ENCODE measurements at places on chromosomes 13 and 19.
A peak's percentile ranks its signal among the peaks of the same experiment; 100 is the strongest.

GRCh38 chr13:34030782-34031181, 212.8 kb downstream of the RFC3 start:
- no peak for DNase-seq

DNA sequence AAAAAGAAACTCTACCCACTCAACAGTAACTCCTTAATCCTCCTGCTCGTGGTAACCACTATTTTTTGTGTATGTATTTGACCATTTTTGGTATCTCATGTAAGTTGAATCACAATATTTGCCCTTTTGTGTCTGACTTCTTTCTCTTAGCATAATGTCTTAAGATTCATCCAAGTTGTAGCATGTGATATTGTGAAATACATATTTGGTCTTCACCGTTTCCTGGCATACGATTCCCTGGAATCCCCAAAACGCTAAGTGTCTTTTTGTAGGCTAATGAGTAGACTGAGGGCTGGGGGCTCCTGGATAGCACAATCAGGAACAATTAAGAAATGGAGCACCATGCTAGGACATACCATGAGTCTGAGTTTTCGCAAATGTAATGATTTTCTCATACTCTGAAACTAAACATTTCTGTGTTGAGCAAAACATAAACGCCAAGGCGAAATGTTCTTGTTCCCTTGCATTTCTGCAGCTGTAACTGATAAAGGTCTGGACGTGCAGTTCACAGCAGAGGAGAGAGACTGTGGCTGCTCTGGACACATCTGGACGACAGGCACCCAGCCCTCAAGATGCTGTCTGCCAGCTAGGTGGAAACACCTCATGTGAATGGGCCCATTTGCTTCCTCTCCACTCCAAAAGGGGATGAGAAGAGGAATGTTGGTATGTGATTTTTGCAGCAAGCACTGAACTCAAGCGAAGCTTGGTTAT, 38.4 kb downstream of the BRD4 start:
- no peak for DNase-seq

DNA sequence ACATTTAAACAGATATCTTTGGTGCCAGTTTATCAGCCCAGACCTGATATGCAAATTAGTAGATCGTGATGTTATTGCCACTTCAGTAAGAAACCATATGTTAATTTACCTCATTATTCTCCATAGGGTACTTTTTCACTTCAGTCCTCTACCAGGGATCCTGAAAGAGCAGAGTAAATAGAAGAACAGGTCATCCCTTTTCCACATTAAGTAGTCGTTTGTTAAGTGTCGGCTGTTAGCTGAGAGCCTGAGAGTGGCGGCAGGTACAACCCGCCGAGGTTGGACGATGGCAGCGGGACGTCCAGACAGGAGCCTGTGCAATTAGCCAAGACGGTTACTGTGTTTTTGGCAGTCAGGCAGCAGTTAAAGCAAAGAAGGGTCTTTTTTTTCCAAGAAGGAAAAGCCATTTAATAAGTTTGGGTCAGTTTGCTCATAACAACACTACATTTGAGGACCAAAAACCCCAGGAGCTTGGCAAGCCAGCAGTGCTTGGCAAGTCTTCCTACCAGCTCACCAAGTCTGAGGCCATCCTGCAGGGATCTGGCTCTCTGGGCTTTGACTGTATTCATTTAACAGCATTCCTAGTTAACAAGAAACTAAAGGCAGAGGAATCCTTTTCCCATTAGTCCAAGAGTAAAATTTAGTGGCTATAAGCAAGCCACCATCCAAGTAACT, 231.8 kb downstream of the SHISA2 start:
- no peak for DNase-seq

GRCh38 chr13:36310417-36311108, 12.9 kb upstream of the CCDC169 start:
- DNase-seq = no peak

- no peak for DNase-seq
These were observed 6.6 kb upstream of the DACH1 start for GRCh38 chr13:71873418-71874247.

GRCh38 chr19:12993562-12993961, 1.7 kb upstream of the NFIX start:
- no peak for DNase-seq

GRCh38 chr13:34344816-34345215, 526.9 kb downstream of the RFC3 start:
- no peak for DNase-seq

GRCh38 chr13:51325837-51326236, 13.7 kb upstream of the SERPINE3 start:
- no peak for DNase-seq

DNA sequence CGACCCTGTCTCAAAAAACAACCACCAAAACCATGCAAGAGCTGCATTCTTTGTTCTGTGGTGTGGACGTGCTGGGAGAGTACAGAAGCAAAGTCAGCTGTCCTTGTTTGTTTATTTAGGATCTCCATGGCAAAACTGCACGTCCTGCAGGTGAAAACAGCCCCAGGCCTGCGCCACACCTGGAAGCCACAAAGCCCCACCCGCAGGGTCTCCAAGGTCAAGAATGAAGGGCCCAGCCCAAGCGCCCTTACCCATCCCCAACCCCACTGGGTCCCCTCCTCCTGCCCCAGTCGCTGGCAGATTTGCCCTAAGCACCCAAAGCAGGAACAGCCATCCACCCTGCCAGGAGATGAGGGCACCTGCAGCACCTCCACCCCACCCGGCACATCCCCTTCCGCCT, 10.5 kb downstream of the MBD3 start:
- no peak for DNase-seq

- DNase-seq = no peak
These were observed 1.3 kb upstream of the LRCH1 start for GRCh38 chr13:46551410-46552302.

- no peak for DNase-seq
These were observed 3.4 kb upstream of the USE1 start for GRCh38 chr19:17211547-17212446.

DNA sequence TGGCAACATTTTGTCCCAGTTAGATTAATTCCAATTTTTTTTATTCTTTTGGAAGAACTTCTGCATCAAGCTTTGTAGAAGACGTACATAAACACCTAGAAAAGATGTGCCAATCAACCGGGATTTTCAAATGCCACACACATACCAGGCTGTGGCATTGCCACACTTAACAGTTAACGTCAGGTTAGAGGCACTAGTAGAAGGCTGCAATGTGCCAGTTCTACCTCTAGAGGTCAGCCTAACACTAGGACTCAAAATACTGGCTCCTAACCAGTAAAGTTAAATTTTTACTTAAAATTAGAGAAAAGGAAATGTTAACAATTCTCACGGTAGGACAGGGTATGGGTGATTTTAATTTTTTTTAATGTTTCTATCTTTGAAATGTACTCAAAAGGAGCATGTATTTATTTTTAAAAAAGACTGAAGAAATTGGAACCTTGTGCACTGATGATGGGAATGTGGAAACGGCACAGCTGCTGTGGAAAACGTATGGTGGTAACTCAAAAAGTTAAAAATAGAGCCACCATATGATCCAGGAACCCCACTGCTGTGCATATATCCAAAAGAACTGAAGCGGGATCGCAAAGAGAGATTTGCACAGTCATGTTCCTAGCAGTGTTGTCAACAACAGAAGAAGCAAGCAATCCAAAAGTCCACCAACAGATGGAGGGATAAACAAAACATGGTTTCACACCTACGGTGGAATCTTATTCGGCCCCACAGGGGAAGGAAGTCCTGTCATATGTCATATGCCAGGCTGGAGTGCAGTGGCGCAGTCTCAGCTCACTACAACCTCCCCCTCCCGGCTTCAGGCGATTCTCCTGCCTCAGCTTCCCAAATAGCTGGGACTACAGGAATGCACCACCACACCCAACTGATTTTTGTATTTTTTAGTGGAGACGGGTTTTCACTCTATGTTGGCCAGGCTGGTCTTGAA, 30.3 kb downstream of the CRYL1 start:
- DNase-seq = peak; percentile 15

DNA sequence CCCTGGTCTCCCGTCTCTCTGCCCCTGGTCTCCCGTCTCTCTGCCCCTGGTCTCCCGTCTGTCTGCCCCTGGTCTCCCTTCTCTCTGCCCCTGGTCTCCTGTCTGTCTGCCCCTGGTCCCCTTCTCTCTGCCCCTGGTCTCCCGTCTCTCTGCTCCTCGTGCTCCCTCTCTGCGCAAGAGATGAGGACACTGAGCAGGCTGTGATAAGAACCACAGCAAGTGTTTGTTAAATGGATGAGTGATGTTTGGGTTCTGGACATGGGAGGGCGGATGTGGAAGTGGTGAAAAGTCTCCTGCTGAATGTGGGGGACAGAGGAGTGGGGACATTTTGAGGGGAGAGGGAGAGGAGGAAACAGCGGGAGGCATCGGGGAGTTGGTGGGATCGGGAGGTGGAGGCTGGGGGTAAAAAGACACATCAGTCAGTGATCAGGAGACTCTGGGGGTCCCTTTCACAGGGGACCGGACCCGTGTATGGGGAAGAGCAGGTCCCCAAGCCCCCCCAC, 8.0 kb downstream of the NPAS1 start:
- no peak for DNase-seq

DNA sequence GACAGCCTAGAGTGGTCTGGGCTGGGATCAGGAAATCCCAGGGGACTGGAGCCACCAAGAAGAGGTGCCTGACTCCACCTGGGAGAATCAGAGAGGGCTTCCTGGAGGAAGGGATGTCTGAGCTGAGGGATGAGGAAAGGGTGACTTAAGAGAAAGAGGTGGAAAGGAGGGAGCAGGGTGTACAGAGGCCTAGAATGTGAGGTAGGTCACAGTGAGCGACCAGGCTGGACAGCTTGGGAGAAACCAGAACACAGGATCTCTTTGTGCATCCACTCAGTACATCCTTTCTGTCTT, 1.0 kb downstream of the TBCB start:
- DNase-seq = no peak

- peak; percentile 0 for DNase-seq
These were observed 29.0 kb upstream of the NBEA start for GRCh38 chr13:34913040-34913439.

DNA sequence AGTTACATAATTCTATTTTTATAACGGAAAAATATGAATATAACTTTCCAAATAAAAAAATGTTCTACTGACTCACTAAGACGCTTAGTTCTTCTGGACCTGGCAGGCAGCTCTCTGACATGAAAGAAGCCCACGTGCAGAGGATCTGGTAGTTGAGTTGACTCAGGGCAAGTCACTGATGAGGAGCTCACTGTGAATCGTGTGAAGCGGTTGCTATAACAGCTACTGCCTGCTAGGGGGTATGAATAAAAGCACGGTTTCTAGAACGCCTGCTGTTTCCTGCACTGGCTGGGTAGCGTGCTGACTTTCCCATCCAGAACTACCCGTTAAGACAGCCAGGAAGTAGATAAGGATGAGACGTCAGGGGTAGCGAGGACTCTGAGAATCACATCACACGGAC, 54.7 kb upstream of the WASF3 start:
- no peak for DNase-seq

DNA sequence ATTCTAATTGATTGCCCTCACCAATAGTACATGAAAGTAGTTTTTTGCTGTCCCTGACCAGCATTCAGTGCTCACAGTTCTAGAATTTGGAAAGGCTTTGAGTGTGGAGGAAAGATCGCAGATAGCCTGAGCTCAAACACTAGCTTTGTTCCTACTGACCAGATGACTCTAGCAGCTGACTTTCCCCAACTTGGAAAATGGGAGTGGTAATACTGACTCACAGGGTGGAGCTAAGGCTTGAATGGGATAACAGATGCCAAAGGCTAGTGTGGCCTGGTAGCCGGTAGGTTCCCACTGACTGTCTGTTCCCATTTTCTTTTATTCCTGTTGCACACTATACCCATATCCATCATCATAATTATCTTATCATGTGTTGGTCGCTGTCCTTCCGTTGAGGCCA, 3.7 kb downstream of the ZSCAN22 start:
- DNase-seq = peak; percentile 96

- peak; percentile 64 for DNase-seq
These were observed 32.6 kb upstream of the GATAD2A start for GRCh38 chr19:19372656-19373416.

DNA sequence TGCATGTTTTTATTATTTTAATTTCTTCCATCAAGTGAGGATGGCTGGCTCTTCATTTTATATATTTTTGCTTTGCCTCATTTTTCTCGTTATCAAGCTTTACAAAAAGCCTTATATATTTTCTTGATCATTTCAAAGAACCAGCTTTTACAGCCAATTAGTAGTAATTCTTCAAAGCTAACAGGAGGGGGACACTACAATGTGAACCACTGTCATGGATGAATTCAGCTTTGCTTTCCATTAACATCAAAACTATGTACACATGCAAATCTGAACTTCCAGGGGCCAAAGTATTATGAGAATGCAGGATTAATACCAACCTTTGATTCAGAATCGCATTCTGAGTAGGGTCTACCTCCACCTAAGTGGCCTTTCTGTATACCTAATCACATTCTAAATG, 11.1 kb downstream of the UQCRFS1 start:
- no peak for DNase-seq

GRCh38 chr19:42497492-42498168, 30.7 kb downstream of the CEACAM1 start:
- DNase-seq = no peak

- no peak for DNase-seq
These were observed 53.3 kb downstream of the MYO16 start for GRCh38 chr13:108682714-108683113.

- DNase-seq = no peak
These were observed 95.1 kb downstream of the DNAJC15 start for GRCh38 chr13:43118521-43118920.

GRCh38 chr13:90027409-90027808, 1320.1 kb upstream of the MIR17HG start:
- no peak for DNase-seq

DNA sequence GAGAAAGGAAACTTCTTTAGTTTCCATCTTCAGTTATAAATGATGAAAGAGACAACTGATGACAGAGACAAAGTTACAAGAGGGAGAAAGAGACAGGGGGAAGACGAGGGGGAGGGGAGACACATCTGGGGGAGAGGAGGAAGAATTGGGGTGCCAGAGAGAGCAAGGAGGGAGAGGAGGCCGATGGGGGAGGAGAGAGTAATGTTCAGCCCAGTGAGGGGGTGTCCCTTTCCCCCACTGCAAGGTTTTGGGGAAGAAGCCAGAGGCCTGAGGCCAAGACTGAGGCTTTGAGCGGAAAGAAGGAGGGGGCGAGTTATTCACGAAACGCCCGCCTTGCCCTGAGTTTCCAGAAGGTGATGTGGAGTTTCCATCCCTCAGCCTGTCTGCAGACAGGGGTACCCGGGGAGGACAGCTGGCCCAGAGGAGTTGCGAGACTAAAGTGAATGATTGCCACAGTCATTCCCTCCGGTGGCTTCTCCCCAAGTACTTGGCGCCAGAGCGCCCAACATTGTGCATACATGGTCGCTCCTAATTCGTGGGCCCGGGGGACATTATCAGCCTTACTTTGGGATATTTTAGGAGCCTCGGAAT, 558 bp upstream of the PPAN start:
- DNase-seq = no peak

DNA sequence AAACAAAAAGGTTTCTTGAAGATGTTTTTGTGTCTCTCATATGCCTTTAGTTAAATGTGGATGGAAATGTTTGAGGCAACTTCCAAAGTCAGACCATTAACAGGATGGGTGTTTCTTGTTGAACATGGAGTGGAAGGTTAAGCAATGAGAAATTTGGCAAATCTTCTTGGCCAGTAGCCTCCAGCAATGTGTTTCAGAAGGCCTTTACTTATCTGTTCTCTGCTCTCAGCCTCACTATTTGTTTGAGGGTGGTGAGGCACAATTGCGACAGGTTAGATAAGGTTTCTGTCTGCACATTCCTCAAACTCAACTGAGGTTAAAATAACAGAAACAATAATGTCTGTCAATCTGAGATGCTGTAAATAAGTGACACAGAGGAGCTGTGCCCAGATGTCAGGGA, 1019.0 kb downstream of the DIAPH3 start:
- DNase-seq = no peak

Data from H54 (cell line).